Testis (tissue), 5 donors: ENCODE measurements at places on chromosomes 7 and 10. TPM values are rescaled to one million over a fixed set of nuclear protein-coding genes. Genes with fewer than 3 reads are reported as not detected.

DNA sequence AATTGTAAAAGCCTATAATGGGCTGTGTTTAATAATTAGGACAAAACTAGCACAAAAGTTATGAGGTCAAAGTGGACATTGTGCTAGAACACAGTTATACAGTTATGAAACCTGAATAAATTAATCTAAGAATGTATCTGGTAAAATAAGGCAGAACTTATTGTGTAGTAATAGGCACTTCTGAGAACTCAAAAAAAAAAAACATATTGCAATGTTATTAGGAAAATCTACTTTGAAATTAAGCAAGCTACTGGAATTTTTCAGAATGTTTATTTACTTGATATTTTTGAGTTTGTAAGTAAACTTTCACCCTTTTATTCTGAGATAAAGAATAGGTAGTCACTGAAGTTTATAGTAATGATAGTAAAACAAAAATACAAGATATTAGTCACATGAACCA, 135.8 kb upstream of the ABCB5 start:
- no peak for DNase-seq
- no peaks in the 10 kb centered on the region for H3K4me1 ChIP-seq
- no peak overlapping the region for H3K4me3 ChIP-seq
- no peaks in the 10 kb centered on the region for H3K36me3 ChIP-seq

- H3K4me1 ChIP-seq = no peaks in the 10 kb centered on the region
- no peaks in the 10 kb centered on the region for H3K27me3 ChIP-seq
- H3K36me3 ChIP-seq = no peaks in the 10 kb centered on the region
- H3K4me3 ChIP-seq = no peak overlapping the region
- no peak overlapping the region for H3K27ac ChIP-seq
- DNase-seq = no peak
Observed at GRCh38 chr10:76302961-76303630, 871.7 kb downstream of the LRMDA start.

Gene HHEX
- 2.6 TPM for total RNA-seq

- H3K36me3 ChIP-seq = no peaks in the 10 kb centered on the region
- H3K27me3 ChIP-seq = no peaks in the 10 kb centered on the region
- DNase-seq = no peak
- no peak overlapping the region for H3K4me3 ChIP-seq
- H3K4me1 ChIP-seq = no peaks in the 10 kb centered on the region
- no peak overlapping the region for H3K27ac ChIP-seq
Observed at GRCh38 chr10:28946479-28946878, 269.2 kb downstream of the BAMBI start.

DNA sequence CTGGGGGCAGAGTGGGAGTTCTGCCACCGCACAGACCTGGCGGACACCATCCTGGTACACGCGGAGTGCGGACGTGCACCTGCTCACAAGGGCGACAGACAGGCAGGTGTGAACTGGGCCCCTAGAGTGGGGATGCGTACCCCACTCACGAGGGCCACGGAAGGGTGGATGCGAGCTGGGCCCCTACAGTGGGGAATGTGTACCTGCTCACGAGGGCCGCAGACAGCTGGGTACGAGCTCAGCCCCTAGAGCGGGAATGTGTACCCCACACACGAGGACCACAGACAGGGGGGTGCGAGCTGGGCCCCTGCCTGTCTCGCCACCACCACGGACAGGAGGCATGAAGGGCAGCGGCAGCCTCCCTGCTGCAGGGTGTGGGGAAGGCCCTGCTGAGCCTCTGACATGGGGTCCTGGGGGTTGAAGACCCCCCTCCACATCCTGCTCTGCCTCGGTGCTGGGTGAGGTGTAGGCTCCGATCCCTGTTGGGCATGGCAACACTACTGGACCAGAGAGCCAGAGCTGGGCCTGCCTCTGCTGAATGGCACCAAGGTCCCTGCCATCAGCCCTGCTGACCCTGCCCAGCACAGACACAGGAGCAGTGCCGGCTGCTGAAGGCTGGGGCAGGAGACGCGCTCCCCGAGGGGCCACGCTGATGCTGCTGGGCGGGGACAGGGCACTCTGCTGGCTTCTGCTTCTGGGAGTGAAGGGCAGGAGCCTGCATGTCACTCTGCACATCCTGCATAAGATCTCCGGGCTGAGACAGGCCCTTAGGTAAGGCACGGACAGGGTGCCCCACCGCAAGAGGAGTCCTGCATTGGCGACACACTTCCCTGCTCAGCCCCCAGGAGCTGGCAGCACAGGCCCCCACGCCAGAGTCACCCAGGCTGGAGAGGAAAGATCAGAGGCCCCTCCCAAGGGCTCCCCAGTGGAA, 259.2 kb downstream of the MAD1L1 start:
- no peaks in the 10 kb centered on the region for H3K27me3 ChIP-seq
- DNase-seq = no peak
- H3K36me3 ChIP-seq = no peaks in the 10 kb centered on the region

GRCh38 chr10:67075491-67075971, 149.7 kb downstream of the LRRTM3 start:
- no peaks in the 10 kb centered on the region for H3K36me3 ChIP-seq
- no peak overlapping the region for H3K27ac ChIP-seq
- no peak overlapping the region for H3K4me3 ChIP-seq
- H3K4me1 ChIP-seq = peaks cover 6% of the 10 kb centered on the region
- DNase-seq = no peak
- no peaks in the 10 kb centered on the region for H3K27me3 ChIP-seq
